ENCODE measurements at places on chromosomes 2 and 18.

- peak; percentile 51 for DNase-seq
Measured at GRCh38 chr2:44392338-44392943, 30.7 kb downstream of the CAMKMT start.

- no peak for DNase-seq
Measured at GRCh38 chr2:66566726-66567399, 131.9 kb downstream of the MEIS1 start.

DNA sequence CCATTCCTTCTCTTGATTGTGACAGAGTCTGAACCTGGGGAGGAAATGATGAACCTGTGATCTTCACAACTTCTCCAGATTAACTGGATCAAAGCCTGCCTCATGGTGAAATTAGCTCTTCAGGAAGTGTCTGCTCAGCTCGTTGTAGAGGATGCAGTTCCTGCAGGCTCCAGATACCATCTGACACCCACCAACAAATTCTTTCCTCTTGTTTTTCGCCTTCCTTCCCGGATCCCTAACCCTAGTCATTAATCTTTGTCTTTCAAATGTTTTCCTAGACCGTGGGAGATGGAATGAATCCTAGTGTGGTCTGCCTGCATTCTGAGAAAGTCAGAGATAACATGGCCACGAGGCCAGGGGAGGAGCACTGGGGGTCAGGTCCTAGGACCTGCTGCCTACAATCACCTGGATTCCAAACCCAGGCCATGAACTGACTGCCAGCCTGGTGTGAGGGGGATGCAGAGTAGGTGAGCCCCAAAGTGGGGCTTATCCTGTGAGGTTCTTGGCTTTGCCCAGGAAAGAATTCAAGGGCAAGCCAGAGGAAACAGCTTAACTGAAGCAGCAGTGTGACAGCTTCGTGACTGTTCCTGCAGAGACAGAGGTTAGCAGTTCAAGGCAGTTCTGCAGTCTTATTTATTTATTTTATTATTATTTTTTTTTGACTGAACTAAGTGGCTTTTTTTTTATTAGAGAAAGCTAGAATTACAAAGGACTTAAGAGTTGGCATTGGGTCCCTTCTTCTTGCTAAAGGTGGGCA, 67.8 kb downstream of the DIPK1C start:
- DNase-seq: no peak

- no peak for DNase-seq
Measured at GRCh38 chr2:234003972-234004617, 46.4 kb upstream of the SPP2 start.

DNA sequence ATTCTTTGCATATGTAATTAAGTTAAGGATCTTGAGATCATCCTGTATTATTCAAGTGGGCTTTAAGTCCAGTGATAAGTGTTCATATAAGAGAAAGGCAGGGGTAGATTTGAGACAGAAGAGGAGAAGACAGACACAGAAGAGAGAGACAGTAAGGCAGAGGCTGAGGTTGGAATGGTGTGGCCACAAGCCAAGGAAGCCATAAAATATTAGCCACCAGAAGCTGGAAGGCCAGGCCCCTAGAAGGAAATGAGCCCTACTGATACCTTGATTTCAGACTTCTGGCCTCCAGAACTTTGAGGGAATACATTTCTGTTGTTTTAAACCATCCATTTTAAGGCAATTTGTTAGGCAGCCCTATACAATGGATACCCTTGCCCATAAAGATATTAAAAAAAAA, 66.9 kb upstream of the DLX2 start:
- DNase-seq: no peak

- DNase-seq: no peak
Measured at GRCh38 chr18:79200546-79201268, 131.5 kb downstream of the ATP9B start.

DNA sequence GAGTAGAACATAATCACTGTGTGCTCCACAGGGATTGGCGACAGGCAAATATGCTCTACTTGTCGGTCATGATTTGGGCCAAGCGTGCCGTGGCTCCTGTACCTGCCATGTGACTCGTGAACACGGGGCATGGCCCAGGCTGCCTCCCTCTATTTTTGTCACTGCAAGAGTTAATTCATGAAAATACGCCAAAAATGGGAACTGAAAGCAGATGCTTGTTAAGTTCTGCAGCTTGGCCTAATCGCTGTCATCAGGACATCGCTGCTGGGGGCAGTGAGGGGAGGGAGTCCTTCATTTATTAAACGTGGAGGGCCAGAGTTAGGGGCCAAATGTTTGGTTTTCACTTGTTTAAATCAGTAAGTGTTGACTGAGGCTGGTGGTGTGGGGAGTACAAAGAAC, 177.8 kb downstream of the BCL2 start:
- no peak for DNase-seq

DNA sequence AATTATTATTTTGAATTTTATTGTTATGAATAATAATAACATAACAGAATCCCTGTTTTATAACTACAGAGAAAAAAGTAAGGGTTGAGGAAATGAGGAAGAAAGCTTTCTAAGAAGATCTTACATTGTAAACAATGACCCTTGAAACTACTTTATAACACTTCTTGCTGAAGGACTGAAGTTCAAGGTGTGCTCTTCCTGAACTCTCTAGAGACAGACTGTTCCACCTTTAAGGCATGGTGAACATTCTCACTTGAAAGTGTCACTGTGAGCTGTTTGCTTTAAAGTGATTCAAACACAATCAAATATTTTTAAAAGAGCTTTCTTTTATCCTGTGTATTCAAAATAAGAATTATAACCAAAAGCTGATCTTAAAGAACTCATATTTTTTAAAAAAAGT, 131.5 kb downstream of the DNAH7 start:
- DNase-seq: no peak

GRCh38 chr2:177726931-177727348, 334.4 kb downstream of the AGPS start:
- no peak for DNase-seq

- peak; percentile 11 for DNase-seq
Measured at GRCh38 chr2:69985688-69986087, 24.3 kb upstream of the ASPRV1 start.

DNA sequence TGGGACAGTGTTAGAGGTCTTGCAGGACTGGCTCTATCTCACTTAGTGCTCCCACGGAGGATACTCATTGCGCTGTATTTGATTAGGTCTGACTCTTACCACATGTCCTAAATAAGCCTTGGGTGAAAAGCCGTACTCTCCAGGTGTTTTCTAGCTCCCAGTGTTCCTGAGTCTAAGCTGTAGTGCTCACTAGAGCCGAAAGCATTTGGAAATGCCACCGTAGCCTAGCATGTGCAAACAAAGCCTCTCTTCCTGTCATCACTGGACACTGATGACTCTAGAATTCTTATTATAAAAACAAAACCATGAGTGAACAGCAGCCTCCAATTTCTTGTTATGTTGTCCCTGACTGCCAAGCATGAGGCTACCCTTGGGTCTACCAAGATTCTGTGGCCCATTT, 206.2 kb downstream of the TPGS2 start:
- no peak for DNase-seq

DNA sequence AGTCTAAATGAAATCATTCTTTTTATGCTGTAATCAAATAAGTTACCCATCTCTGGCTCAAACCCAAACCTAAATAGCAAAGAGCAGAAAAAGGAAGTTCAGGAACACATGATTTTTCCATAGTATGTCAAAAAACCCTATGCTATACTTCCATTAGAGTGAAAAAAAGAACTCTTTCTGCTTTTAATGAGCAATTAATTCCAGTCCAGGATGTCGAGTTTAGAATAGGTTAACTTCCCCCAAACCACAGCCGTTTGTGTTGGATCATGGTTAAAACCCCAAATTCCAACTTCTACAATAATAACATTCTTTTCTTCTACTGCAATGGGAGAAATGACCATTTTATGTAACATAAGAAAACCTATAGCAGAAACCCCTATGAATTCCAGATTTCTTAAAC, 171.1 kb upstream of the NRP2 start:
- no peak for DNase-seq

GRCh38 chr18:62366992-62367391, 41.9 kb downstream of the TNFRSF11A start:
- DNase-seq: no peak

DNA sequence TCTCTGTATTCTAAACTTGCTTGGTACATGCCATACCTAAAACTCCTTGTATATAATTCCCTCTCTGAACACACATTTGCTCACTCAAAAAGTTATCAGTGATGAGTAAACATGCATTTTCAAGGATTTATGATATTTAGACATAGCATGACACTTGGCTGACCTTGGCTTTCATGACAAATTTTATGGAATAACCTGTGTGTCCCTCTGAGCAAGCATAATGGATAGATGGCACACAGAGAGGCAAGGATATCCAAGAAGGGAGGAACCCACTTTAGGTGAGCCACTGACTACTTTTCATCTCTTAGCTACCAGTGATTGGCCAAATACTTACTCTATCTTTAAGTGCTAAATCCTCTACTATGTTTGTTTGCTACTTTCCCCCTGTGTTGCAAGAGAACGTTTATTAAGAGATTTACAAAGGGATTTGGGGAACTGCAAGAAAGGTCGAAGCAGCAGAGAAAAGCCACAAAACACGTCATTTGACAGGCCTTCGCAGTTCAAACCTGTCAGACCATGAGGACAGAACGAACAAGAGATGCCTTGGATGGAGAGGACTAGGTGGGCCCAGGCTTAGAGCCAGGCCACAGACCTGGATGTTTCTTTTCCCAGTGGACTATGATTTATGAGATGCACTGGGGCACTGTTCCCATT, 379.9 kb downstream of the NBAS start:
- no peak for DNase-seq

GRCh38 chr2:199762963-199763362, 88.0 kb downstream of the FTCDNL1 start:
- DNase-seq: no peak

DNA sequence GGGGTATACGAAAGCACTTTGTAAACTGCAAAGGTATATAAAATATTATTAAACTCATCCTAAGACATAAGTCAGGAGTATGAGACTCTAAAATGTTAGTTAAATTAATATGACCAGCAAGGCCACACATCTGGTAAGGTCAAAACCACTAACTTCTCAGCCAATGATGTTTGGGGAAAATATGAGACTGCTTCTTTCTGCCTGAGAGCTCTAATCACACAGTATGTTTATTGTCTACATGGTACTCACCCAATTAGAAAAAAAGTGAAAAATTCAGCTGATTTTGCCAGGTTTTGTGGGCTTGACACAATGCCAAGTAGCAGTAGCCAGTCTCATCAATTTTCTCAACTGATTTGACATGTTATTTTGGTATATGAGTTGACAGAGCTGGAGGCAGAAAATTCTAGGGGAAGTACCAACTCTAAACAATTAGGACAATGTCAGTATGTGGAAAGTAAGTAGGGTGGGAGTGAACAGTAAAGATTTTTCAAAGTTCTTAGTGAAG, 87.3 kb downstream of the ALK start:
- no peak for DNase-seq

DNA sequence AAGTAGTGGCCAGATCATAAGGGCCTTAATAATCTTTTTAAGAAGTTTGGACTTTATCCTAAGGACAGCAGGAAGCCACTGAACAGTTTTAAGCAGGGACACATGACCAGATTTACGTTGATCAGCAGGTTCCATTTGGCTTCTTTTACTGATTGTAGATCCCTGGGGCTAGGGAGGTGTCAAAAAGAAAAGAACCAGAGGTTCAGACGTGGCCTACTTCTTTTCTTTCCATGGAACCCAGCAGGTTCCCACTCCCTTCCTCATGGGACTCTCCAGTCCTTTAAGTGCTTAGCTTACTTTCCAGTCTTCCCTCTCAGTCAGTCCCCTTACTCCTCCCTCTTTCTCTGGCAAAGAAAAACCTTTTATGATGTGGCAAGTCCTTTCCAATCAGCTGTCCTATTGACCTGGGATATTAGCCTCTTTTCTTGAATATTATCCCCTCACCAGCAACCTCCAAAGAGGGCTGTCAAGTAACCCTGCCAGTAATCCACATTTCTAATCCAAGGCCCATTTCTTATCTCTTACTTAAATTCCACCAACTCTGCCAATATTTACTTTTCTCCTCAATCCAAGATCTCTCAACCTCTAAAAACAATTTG, 33.5 kb downstream of the NHEJ1 start:
- no peak for DNase-seq

GRCh38 chr2:7604456-7604855, 687.2 kb downstream of the RNF144A start:
- no peak for DNase-seq

- no peak for DNase-seq
Measured at GRCh38 chr2:25977768-25978167, 4.5 kb downstream of the KIF3C start.

DNA sequence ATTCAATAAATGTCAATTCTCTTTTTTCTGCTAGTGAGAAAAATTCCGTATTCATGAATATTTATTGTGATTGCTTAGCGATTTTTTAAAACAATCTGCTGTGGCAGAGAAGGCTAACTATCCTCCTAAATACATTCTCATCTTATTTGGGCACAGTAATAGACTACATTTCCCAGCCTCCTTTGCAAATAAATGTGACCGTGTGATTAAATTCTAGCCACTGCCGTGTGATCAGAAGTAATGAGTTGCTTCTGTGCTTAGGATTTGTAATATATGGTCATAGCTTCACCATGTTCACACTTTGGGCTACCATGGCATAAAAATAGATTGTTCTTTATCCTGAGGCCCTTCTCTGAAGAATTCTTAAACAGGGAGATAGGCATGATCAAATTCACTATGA, 179.6 kb downstream of the FAM124B start:
- DNase-seq: no peak

DNA sequence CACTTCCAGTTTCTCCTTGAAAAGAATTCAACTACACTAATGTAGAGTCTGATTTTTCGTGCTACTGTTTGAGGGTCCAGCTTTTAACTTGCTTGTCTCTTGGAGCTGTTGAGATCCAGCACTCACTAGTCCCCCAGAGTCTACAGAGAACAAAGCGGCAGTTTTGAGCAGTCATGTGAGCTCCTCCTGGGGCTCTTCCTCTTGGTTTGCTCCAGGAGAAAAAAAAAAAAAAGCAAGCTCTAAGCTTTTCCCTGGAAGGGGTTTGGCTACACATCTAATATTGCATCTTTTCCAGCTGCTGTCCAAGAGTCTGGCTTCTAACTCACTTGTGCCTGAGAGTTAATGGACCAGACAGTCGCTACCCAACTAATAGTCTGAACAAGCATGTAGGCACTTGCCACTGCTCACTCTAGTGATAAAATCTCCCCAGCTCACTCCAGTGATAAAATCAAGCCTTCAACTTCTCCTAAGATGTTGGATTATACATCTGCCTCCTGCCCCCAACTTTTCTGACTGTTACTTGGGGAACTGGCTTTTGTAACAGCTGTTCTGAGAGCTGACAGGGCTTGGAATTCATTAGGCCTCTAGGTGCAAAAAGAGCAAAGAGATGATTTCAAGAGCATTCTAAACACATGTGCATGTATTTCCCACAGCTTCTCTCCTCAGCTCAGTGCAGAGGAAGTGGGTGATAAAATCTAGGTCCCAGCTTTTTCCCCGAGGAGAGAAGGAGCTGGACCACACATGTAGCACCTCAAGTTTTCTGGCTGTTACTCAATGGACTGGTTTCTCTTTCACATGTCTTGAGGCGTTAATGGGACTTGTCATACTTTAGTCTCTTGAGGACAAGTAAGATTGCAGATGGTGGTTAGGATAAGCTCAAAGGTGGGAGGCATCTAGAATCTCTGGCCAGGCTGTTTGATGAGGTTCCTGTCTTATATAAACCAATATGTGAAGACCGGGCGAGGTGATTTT, 750.5 kb downstream of the LRP1B start:
- DNase-seq: no peak

All from CD4-positive, alpha-beta T cell treated with Interleukin-1 beta for 1 hour (primary cell).